CD4-positive, alpha-beta T cell treated with Interleukin-6 at 100 ng/mL for 8 hours (primary cell): ENCODE measurements at places on chromosomes 4 and X.

- peak; percentile 21 for DNase-seq
Observed at GRCh38 chr4:89894649-89895550, at the start of gene MMRN1. Gene MMRN1 (plus strand): TSS chr4:89894854. CDS start chr4:89894972, 118 bp downstream.

DNA sequence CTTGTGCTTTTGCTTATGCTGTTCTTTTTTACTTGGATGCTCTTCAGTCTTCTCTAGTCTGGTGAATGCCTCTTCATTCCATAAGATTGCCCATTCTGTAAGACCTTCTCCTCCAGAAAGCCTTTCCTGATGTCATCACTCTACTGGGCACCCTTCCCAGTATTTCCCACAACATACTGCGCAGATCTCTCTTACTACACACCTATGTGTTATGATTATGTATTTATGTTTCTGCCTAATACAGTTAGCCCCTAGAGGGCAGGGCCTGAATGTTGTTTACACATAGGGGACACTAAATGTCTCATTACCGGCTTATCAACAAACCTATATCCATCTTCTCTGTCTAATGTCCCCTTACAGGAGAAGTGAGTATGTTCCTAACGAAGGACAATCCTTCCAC lies 21.1 kb downstream of the AIFM1 start:
- no peak for DNase-seq

- no peak for DNase-seq
Observed at GRCh38 chr4:155666344-155667221, at the start of gene GUCY1A1. Gene GUCY1A1 (plus strand): TSS chr4:155666848. CDS start chr4:155696868, 30,020 bp downstream.

DNA sequence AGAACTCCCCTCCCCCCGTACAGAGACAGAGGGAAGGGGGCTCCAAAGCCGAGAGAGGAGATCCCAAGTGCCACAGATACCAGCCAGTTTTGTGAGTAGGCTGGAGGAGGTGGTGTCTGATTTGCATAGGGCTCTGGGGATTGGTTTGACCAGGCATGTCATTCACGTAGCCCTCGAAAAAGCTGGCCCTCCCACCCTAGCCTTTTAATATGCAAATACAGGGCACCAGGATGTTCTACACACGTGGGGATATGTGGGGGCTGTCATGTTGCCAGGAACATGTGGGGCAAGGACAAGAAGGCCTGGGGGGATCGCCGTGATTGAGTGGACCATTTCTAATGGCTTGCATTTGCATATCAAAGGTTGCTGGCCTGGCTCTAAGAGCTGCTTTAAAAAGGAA lies 272.9 kb downstream of the PPP1R2C start:
- no peak for DNase-seq

GRCh38 chr4:180617196-180617595 lies 1626.0 kb upstream of the TENM3 start:
- DNase-seq = no peak

DNA sequence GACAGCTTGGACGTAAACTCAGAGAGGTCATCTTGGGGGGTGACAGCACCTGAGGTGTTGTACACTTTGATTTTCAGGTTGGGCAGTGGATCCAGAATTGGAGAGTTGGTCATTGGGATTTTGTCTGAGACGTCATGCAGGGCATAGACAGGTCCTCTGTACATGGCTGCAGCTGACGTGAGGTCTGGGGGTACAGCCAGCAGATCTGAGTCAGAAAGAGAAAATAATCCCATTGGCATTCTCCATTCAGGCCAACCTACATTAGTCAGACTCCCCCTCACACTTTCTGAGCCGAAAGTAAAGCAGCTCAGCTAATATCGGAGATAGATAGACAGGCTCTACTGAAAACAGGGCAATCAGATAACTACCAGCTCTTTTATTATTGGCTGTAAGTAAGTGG lies 329.7 kb downstream of the UNC5C start:
- no peak for DNase-seq

DNA sequence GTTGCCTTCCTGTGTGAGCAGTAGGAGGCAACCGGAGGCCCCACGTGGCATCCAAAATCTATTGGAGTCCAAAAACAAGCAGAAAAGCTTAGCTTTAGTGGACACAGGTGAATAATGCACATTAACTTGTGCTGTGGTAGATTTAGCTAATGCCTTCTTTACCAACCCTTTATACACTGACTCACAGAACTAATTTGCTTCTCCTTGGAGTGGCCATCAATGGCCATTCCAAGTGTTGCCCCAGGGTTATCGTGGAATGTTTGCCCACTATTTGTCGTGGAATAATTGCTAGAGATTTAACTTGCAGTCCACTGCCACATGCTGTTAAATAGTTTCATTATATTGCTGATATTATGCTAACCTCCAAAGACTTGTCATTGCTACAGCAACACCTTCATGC lies 729.1 kb downstream of the STPG2 start:
- no peak for DNase-seq
